NCI-H2081 treated with DMSO at 0.1 percent for 48 hours (cell line): ENCODE measurements at places on chromosomes 16 and 17.

DNA sequence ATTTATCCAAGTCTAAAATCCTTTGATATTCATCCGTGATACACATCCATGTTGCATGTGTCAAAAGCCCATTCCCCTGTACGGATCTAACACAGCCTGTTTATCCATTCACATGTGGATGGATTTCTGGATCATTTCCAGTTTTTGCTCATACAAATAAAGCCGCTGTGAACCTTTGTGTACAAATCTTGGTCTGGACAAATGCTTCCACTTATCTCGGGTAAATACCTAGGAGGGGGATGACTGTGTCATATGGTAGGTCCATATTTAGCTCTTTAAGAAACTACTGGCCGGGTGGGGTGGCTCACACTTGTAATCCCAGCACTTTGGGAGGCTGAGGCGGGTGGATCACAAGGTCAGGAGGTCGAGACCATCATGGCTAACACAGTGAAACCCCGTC, 6.3 kb upstream of the TBCD start:
- no peak for DNase-seq

GRCh38 chr16:17259751-17260270, 210.9 kb downstream of the XYLT1 start:
- DNase-seq = no peak

- DNase-seq = no peak
Observed at GRCh38 chr16:11640987-11641817, 27.1 kb upstream of the SNN start.

- DNase-seq = no peak
Observed at GRCh38 chr16:74660383-74660782, 6.3 kb downstream of the RFWD3 start.

DNA sequence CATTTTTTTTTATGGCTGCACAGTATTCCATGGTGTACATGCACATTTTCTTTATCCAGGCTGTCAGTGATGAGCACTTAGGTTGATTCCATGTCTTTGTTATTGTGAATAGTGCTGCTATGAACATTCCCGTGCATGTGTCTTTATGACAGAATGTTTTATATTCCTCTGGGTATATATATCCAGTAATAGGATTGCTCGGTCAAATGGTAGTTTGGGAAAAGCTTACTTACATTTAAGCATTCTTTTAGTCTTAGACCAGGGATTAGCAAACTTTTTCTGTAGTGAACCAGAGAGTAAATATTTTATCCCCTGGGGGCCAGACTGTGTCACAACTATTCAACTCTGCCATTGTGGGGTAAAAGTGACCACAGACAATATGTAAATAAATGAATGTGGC, 40.2 kb downstream of the MED13 start:
- DNase-seq = no peak

GRCh38 chr17:73362697-73363096, 50.9 kb upstream of the CDC42EP4 start:
- no peak for DNase-seq

DNA sequence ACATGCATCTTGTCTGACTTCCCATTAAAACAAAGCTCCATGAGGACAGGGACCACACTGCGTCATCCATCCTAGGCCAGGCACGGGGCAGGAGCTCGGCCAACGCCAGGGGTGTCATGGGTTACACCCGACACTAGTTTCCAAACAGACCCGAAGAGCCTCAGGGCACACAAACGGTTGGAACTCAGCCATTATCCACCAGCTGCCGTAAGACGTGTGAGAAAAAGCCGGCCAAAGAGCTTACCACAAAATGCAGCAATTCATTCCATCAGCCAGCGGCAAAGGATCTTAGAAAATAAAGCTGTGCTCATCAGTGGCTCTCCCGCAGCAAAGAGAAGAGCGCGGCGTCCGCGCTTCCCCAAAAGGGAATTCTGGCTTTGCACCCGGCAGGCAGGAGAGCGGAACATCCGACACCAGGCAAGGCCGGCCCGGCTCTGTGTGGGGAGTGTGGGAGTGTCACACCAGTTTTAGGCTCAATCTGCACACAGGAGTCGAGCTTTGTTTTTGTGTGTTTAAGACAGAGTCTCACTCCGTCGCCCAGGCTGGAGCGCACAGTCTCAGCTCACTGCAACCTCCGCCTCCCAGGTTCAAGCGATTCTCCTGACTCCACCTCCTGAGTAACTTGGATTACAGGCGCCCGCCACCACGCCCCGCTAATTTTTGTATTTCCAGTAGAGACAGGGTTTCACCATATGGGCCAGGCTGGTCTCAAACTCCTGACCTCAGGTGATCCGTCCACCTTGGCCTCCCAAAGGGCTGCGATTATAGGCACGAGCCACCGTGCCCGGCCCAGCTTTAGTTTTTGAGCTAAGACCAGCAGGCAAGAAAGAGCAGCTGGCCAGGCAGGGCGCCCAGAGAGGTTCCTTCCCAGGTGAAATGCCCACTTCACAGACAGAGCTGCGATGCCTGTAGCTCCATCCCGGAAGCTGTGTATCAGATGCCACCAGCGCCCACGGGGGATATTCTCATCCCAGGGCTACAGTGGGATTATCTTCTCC, 1.5 kb downstream of the SLC38A8 start:
- no peak for DNase-seq

DNA sequence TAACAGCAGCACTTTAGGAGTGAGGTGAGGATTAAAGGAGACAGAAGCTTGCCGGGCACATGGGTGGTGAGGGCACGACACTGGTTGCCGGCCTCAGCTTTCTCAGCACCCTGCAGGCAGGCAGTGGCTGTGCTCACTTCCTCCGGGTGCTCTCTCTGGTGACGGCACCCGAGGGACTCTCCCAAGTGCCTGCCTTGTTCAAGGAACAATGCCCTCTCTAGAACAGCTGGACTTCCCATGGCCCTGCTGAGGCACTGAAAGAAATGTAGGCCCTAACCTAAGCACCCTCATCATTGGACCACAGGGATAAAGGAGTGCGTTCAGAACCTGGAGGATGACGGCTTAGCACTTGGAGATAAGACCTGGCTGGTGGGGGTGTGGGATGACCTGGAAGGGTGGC, 72.7 kb downstream of the N4BP1 start:
- DNase-seq = no peak

- no peak for DNase-seq
Observed at GRCh38 chr17:64260886-64261285, 2.2 kb downstream of the TEX2 start.

DNA sequence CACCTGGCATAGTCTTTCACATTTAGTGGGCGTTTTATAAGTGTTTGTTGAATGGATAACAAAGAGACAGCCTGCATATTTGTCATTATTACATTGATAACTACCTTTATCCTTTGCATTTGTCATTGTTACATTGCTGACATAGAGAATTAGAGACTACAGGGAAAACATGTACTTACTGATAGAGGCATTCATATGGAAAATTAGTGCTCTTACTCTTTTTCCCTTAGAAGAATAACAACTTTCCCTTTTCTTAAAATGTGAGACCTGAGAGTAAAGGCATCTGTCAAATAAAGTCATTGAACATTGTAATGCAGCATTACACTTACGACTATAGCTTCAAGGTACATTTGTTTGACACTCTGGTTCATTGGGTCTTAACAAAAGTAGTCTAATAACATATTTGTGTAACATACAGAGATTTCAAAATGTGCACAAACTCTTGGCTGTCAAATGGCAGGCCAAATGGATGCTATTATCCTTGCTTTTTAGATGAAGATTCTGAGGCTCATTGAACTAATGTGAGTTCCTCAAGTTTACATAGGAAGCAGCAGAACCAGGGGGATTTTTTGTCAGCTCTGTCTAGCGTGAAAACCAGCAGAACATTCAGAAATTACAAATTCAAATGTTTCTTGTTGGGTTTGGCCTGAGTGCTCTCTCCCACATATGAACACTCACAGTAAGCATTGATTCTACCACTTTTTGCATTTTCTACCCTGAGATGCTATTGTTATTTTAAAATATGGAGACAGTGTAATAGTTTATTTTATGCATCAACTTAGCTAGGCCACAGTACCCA, 28.5 kb downstream of the SMIM36 start:
- DNase-seq = no peak

- peak; percentile 71 for DNase-seq
Observed at GRCh38 chr17:75412455-75413317, 7.2 kb upstream of the GRB2 start.

DNA sequence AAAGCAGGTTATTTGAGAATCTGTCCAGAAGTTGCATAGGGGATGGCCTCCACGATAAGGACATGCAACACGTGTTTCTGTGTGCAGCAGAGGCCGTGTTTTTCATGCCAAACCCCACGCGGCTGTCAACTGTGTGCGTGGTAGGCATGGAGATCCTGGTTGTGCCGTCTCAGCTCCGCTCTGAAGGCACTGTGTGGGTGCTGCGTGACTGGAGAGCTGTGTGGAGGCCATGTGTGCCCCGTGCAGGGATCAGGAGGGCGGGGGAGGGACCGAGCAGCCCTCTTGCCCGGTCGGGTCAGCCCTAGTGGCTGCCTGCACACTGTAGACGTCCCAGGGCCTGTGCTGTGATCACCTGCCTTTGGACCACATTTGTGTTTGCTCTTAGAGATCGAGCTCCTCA, 74.5 kb downstream of the SEC14L1 start:
- no peak for DNase-seq

DNA sequence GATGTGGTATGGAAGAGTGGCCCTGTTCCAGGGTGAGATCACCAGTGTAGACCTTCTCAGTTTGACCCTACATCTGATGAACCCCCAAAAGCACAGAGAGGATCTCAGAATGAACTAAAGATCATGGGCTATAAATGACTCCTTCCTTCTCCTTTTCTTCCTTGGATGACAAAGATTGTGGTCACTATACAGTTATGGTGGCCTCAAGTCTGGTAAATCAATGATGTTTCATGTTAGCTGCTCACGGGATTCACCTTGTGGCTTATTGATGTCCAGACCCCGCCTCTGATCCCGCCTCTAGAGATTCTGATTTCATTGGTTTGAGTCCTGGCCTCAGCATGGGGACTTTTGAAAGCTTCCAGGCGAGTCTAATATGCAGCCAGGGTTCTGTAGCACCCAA, 112.2 kb downstream of the PITPNC1 start:
- no peak for DNase-seq

GRCh38 chr17:76630151-76630550, 13.4 kb downstream of the ST6GALNAC1 start:
- no peak for DNase-seq

DNA sequence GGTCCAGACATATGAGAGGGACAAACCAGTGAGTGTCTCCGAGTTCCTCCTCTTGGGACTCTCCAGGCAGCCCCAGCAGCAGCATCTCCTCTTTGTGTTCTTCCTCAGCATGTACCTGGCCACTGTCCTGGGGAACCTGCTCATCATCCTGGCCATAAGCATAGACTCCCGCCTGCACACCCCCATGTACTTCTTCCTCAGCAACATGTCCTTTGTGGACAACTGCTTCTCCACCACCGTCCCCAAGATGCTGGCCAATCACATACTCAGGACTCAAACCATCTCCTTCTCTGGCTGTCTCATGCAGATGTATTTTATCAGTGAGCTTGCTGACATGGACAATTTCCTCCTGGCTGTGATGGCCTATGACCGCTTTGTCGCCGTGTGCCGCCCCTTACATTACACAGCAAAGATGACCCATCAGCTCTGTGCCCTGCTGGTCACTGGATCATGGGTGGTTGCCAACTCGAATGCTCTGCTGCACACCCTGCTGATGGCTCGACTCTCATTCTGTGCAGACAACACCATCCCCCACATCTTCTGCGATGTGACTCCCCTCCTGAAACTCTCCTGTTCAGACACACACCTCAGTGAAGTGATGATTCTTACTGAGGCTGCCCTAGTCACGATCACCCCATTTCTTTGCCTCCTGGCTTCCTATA, 19.2 kb downstream of the ZNF200 start:
- DNase-seq = no peak

- no peak for DNase-seq
Observed at GRCh38 chr17:725084-725483, 7.3 kb upstream of the TLCD3A start.

DNA sequence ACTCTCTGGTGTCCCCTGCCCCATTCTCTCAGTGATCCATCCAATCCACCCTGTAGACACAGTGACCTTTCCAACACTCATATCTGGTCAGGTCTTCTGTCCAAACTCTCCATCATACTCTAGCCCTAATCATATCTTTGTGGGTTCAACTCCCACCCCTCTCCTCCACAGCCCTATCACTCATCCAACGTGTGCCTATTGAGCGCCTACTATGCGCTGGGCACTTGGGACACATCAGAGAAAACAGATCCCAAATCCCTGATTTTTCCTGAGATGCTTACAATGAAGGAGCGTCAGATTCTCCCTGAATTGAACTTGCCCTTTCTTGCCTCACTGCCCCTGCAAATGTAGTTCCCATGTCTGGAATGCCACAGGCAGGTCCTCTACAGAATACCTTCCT, 1.8 kb downstream of the DCTPP1 start:
- no peak for DNase-seq

DNA sequence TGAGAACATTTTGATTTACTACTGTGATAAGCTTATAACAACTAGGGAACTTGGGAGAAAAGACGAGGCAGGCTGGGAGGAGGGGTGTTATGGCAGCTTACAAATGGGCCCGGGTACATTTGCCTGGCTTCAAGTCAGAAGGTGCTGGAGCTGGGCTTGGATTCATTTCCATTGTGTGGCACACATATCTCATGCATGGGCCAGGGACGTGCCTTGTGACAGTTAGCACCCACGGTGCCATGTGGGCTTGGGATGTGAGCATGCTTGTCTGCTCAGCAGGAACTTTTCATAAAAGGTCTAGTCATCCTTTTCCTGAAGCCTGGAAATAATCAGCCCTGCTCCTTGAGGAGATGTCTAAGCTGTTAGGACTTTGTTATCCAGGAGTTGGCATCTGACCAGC, 572.2 kb downstream of the CDH13 start:
- DNase-seq = no peak

DNA sequence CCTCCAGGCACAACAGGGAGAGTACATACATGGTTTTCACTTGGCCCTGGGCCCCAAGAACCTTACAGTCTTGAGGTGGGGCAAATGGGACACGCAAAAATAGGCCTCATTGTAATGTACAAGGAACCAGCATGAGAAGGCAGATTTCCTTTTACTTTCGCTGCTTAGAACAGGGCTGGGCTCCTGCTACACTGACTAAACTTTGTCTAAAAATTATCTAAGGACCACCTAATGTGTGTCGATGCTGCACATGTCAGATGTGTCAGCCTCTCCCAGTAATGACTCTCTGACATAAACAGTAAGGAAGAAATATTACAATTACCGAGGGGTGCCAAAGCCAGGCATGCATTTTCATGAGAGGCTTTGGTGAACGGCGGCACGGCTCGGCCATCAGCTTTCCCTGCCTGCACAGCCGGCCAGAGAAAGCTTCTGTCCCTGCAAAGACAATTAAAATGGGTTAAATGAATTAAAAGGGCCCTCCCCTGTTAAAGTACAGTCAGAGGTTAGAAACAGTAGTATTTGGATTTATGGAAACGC, 224.2 kb upstream of the IRX3 start:
- no peak for DNase-seq

- DNase-seq = no peak
Observed at GRCh38 chr16:47732523-47733111, 271.5 kb downstream of the PHKB start.

DNA sequence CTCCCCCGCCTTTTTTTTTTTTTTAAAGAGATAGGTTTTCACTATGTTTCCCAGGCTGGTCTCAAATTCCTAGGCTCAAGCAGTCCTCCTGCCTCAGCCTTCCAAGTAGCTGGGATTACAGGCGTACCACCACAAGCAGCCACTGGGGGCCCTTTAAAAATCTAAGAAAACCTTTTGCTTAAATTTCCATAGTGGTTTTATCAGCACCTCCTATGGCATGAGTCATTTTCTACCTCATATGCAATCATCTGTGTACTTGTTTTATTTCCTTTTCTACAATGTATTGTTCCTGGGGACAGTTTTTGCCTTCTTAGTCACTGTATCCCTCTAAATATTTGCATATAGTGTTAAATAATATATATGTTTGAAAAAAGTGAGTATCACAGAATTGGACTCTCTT, 29.2 kb downstream of the GNA13 start:
- DNase-seq = no peak
